ENCODE measurements at places on chromosomes 13 and 19.

- DNase-seq: no peak
Measured at GRCh38 chr13:26015271-26016125, 36.3 kb downstream of the SHISA2 start.

DNA sequence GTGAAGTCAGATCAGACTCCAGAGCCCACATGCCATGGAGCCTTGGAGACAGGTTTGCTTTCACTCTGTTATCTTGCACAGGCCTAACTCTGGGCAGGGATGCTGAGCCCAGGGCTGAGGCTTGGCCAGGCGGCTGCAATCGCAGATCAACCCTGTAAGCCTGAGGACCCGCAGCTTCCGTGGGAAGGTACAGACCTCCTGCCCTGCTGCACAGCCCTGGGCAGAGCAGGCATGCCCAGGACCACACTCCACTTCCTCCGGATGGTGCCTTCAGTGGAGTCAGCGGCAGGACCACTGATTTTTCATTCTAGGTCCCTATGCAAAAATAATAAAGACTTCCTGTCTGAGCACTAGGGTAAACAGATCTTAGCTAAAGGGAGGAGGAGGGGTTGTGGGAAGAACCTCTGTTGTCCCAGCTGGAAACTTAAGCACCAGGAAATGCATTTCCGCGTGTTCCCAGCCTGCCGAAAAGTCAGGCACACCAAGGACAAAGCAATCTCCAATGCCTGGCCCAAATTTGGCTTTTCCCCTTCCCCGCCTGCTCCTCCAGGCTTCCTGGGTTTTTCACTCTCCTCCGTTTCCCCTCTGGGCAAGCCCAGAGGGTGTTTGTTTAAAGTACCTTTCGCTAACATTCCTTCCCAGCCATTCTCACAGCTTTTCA, 87.3 kb downstream of the KCTD15 start:
- no peak for DNase-seq

GRCh38 chr19:33706631-33707030, 84.9 kb downstream of the CHST8 start:
- no peak for DNase-seq

- DNase-seq: no peak
Measured at GRCh38 chr19:49502866-49503581, 6.8 kb downstream of the RPS11 start.

Measured in stimulated activated CD4-positive, alpha-beta T cell treated with anti-CD3 and anti-CD28 coated beads, Interleukin-2, amount 100 ng/mL, for 48 hours (primary cell).